ENCODE measurements at places on chromosomes 3 and 15. TPM values are rescaled to one million over a fixed set of nuclear protein-coding genes. Genes with fewer than 3 reads are reported as not detected.

- peak; percentile 58 for DNase-seq
These were observed 405.9 kb downstream of the ROBO1 start for GRCh38 chr3:79361748-79362378.

Gene ACTC1
- 0.83 TPM for total RNA-seq

Gene KIF7
- total RNA-seq: 5.0 TPM

- no peak for DNase-seq
These were observed 33.1 kb downstream of the GRK7 start for GRCh38 chr3:141796081-141796888.

- no peak for DNase-seq
These were observed 37.7 kb downstream of the PCSK6 start for GRCh38 chr15:101451846-101452245.

- peak; percentile 86 for DNase-seq
These were observed 15.7 kb downstream of the CIDEC start for GRCh38 chr3:9864200-9864927.

Gene CPA3
- not detected for total RNA-seq

- DNase-seq: no peak
These were observed 21.8 kb upstream of the PFN2 start for GRCh38 chr3:149992416-149993058.

- DNase-seq: peak; percentile 69
These were observed at the start of gene CFAP161 for GRCh38 chr15:81133782-81134461. TSS of gene CFAP161 (plus strand) at chr15:81134270. CDS start at chr15:81134330, 60 bp downstream.

Gene UCN2
- total RNA-seq: 0.54 TPM

Gene SH3GL3
- total RNA-seq: not detected

- DNase-seq: peak; percentile 78
These were observed 14.3 kb downstream of the KAT2B start for GRCh38 chr3:20054549-20054987.

DNA sequence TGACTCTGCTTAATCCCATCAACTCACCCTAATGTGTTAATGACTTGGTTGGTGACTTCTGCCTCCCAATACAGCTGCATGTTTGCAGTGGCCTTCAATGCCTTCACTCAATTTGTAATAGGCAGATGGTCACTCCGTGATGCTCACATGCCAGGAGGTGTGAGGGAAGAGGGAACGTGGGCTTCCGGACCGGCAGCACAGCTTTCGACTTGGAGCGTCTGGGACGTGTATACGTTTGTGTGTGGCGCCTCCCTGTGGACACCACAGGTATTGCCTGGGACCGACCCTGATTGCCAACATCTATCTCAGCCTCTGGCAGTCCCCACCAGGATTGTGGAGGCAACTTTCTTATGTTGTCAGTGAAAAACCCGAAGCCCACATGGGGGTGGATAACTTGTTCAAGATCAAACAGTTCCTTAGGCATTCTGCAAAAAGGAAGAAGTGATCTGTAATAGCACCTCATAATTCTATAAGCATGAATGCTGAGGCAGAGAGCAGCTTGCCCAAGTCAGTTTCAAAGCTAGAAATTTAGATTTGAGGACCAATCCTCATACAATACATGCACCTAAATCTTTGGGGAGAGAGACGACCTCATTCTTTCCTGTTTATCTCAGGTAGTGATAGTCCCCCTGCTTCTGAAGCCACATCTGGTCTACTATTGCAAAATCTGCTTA is 16.9 kb downstream of the MRPL46 start:
- peak; percentile 66 for DNase-seq

- DNase-seq: no peak
These were observed 712.5 kb downstream of the PLOD2 start for GRCh38 chr3:145448436-145448835.

DNA sequence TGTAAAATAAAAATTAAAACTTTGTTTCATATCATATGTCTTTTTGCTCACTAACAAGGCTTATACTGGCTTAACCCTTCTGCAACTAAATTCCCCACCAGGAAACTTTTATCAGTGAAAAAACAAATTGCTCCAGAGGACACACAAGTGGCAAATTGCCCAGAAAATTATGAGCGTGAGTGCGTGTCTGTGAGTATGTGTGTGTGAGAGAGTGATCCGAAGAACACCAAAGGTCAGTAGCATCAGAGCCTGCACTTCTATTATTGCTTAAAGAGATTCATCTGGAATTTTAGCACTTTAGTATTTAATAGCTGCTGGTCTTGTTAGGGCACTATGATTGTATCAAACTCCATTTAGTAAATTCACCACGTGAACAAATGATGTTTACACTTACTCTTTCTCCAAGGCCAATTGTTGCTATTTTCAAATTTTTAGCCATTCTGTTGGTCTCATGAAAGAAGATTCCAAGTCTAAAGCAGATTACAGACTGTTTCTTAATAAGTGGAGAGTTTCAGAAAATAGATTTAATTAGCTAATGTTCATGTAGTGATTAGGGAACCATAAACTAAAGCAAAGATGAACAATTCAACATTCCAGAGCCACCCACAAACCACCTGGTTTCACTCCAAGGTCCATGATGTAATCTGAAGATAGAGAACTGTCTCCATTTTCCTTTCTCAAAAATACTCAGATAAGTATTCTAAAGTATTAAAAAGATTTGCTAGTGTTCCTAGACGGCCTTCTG is 91.1 kb upstream of the IL12A start:
- peak; percentile 81 for DNase-seq

DNA sequence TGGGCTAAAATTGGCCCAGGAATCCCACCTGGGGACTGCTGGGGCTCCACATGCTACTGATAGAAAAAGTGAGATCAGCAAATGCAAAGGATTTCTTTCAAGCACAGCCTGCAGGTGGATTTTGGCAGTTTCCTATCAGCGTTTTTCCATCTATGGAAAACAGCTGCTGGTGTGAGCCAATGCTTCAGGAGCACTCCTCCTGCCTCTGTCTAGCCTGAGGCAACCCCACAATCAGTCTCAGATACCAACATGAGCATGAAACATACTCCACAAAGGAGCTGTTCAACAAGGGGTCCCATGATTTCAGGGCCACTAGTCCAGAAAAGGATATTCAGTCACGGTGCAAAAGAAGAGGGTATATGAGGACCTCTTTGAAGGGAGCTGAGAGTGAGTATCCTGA is 311.5 kb upstream of the THBS1 start:
- DNase-seq: no peak

Gene GABRR3
- total RNA-seq: not detected

DNA sequence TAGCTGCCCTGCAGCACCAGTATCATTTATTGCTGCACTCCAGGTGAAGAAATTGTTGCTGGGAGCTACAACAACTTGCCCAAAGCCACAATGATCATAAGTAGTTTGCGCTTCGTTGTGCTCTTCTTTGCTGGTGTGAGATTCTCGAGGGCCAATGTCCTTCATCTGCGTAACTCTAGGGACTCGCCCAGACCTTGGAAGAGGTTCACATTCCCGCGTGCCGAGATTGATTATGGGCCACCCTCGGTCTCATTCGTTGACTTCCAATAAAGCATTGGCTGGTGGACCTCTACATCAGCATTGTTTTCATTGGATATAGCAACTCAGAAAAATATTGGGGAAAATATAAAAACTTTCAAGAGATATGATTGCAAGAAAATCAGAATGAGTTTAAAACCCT is 423 bp upstream of the PHLDB2 start:
- no peak for DNase-seq

GRCh38 chr15:98286831-98287230 is 326.3 kb downstream of the ARRDC4 start:
- no peak for DNase-seq

- no peak for DNase-seq
These were observed 820.9 kb upstream of the GRM7 start for GRCh38 chr3:6039971-6040370.

DNA sequence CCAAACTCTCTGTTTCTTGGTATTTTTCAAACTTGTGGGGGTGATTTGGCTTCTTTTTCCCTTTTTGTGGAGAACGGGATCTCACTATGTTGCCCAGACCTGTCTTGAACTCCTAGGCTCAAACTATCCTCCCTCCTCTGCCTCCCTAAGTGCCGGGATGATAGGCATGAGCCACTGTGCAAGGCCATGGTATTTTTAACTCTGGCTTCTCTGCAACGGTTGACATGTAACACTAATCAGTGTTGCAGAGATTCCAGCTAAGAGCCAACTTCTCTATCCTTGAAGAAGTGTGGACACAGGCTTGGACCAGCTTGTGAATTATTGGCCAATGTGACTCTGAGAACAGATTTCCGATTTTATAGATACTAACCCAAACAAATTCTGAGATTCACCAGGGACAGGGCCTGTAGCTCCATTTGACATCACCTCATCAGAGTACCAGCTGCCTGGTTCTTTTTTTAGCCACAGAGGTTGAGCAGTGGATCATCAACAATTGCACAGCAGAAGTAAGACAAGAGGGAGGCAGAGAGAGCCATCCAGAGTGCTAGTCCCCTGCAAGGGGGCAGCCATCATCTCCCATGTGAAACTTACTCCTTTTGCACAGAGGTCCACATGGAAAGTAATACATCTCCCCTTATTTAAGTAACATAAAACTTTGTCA is 98.1 kb upstream of the SYNPR start:
- no peak for DNase-seq

GRCh38 chr15:25053000-25053815 is 98.4 kb downstream of the SNRPN start:
- DNase-seq: no peak

DNA sequence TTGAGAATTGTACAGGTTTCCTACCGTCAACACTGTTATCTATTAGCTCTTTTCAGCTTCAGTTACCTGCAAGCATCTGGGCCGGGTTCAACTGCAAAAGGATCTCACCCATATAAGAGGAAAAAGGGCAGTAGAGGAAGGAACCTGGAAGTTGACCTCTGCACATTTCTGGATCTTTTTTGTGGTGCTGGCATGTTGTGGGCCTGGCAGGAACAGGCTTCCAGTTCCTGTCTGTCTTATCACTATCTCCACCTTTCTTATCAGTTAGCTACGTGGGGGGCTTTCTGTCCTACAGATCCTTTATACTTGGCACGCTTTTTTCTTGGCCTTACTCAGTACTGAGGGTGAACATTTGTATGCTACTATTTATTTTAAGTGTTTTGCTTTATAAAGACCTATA is 42.2 kb upstream of the TJP1 start:
- DNase-seq: no peak

Gene SLTM
- 66.7 TPM for total RNA-seq

DNA sequence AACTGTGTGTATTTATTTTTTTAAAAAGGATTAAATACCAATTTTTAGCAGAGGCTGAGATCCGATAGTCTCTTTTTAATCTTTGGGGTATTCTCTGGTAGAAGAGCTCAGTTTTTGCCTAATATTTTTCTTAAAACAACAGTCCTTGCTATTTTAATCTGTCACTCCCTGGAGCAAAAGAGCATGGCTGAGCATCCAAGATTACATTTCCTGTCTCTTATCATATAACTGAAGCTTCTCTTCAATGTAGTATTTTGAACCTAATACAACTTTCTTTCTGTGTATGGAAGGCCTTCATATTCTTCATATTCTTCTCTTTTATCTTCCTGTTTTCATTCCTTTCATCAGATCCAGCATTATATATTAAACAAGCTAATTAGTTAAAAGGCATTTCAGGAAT is 293.7 kb downstream of the NSUN3 start:
- no peak for DNase-seq

GRCh38 chr15:39649757-39650156 is 68.9 kb downstream of the THBS1 start:
- no peak for DNase-seq

- DNase-seq: no peak
These were observed 83.3 kb downstream of the FILIP1L start for GRCh38 chr3:100030914-100031425.

Gene THRB
- total RNA-seq: under 0.01 TPM

DNA sequence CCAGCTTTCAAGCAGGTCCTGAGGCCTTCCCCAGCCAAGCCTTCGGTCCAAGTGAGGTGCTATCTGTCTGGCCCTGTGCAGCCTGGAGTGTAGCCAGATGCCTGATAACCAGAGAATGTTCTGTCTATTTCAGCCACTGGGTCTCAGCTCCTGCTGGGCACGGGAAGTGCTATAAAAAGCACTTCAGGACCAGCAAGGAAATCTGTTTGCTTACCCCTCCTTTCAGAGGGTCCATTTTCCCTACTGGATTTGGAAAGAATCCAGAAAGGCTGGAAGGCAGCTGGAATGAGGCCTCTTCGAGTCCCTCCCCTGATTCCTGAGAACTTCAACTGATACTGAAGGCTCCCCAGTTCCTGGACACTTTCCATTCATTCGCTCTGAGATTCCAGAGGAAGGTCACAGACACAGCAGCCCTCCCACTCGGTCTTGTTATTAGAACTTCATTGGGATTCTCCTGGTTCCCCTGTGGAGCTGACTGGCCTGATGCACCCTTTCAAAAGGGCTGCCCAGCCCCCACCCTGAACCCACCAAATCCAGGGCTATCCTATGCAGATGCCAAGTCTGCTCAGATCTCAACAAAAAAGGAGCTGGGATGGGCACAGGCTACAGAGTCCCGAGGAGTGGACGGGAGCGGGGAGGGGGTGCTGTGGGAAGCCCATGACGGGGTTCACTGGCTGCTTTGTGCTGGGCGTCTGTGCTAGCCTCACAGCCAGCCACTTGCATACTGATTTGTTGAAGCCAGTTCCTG is 70.4 kb downstream of the UMPS start:
- DNase-seq: peak; percentile 40

- DNase-seq: no peak
These were observed 59.3 kb upstream of the CRTC3 start for GRCh38 chr15:90470453-90470852.

GRCh38 chr3:125213946-125214542 is 1.5 kb upstream of the SLC12A8 start:
- DNase-seq: peak; percentile 44

DNA sequence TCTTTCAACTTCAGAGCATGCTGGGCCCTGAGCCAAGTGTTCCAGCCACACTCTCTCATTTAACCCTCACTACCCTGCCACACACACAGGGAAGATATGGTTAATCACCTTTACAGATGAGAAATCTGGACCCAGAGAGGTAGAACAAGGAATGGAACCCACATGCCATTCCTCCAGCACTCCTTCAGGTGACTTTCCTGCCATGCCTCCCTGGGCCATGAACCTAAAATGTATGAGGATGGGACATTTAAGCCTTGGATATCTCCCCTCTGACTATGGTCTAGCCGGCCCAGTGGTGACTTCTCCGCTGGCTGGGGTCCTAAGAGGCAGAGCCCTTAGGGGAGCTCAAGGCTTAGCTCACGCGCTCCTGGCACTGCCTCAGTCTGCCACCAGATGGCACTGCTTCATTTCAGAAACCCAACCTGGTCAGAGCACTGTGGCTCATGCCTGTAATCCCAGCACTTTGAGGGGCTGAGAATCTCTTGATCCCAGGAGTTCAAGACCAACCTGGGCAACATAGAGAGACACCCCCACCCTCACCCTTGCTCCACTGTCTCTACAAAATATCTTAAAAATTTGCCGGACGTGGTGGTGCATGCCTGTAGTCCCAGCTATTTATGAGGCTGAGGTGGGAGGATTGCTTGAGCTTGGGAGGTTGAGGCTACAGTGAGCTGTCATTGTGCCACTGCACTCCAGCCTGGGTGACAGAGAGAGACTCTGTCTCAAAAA is 2.2 kb upstream of the DCAF1 start:
- peak; percentile 71 for DNase-seq

- DNase-seq: no peak
These were observed 74.3 kb upstream of the CTXND1 start for GRCh38 chr15:80326270-80326669.

Gene CACNA2D2
- total RNA-seq: not detected

- no peak for DNase-seq
These were observed 9.1 kb upstream of the ZBTB20 start for GRCh38 chr3:115156046-115156654.

Gene XIRP1
- under 0.01 TPM for total RNA-seq

GRCh38 chr15:100879061-100879463 is 569 bp upstream of the ALDH1A3 start:
- no peak for DNase-seq

Data from IMR-90 (cell line).